ENCODE measurements at places on chromosomes 13 and 19.

GRCh38 chr13:33730619-33731018 is 87.3 kb upstream of the RFC3 start:
- peak; percentile 25 for DNase-seq

- DNase-seq, result no peak
Measured at GRCh38 chr19:32129141-32129540, 216.3 kb upstream of the ZNF507 start.

DNA sequence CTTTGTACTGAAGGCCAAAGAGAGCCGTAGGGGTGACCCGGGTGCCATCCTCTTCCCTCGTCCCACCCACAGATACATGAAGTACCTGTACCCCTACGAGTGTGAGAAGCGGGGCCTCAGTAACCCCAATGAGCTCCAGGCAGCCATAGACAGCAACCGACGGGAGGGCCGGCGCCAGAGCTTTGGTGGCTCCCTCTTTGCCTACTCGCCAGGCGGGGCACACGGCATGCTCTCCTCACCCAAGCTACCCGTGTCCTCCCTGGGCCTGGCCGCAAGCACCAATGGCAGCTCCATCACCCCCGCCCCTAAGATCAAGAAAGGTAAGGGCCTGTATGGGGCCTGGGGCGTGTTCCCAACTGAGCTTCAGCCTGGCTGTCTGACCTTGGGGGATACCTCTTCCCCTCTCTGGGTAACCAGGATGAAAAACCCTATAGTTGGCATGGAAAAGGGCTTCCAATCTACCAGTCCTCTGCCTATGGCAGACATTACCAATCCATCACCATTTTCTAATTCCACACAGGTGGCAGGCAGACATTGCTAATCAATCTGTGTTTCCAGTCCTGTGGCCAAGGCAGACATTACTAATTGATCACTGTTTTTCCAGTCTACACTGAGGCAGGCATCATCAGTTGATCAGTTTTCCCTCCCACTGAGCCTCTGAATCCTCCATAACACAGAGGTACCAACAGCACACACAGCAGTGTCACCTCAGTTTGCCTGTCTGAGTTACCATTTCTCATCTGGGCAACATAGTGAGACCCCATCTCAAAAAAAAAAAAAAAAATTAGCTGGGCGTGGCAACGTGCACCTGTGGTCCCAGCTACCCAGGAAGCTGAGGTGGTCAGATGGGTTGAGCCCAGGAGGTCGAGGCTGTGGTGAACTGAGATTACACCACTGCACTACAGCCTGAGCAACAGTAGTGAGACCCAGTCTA is 19.1 kb upstream of the WDR18 start:
- DNase-seq, result peak; percentile 7

GRCh38 chr13:86425170-86425815 is 626.1 kb upstream of the SLITRK6 start:
- no peak for DNase-seq

DNA sequence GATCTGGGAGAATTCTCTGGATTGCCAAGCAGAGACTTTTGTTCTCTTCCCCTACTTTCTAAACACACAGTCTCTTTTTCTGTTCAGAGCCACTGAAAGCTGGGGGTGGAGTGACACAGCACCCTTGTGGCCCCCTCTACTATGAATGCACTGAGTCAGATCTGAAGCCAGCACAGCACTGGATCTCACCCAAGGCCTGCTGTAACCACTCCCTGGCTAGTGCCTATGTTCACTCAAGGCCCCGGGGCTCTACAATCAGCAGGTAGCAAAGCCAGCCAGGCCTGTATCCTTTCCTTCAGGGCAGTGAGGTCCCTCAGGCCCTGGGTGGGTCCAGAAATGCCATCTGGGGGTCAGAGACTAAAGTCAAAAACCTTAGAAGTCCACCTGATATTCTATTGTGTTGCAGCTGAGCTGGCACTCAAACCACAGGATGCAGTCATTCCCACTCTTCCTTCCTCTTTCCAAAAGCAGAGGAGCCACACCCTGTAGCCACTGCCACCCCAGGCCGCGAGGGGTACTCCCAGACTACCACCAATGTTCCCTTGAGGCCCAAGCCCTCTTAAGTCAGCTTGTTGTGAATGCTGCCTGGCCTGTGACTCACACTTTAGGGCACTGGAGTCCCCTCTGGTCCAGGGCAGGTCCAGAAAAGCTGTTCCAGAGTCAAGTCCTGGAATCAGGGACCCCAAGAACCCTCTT is 110.1 kb upstream of the RXFP2 start:
- peak; percentile 28 for DNase-seq

DNA sequence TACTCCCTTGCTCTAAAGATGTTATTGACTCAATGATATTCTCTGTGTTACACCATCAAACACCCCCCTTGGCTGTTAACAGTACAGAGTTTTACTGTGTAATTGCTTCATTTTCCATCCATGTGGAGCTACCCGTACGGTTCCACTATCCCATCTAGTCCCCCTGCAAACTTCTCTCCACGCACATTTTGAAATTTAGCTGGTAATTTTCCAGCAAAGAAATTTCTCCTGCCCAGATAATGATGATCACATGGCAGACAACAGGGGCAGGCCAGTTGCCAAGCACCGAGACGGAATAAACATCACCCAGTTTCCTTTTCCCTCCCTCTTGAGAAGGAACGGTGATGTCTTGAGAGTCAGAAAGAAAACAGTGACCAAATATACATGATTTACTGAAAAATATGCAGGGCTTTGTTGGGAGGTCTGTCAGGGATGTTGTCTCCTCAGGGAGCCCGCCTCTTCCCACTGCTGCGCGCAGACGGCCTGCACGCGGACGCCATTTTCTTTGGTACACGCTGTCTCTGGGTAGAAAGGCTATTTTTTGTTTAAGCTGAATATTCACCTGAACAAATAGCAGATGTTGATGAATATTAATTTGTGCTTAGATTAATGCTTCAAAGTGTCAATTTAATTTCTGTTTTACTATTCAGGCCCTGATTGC is 109.9 kb downstream of the OLFM4 start:
- DNase-seq, result no peak

GRCh38 chr13:49063011-49063410 is 87.3 kb downstream of the FNDC3A start:
- no peak for DNase-seq

GRCh38 chr13:100560498-100561157 is 28.0 kb downstream of the GGACT start:
- DNase-seq, result no peak
